ENCODE measurements at places on chromosomes 4 and X.

- peak; percentile 61 for DNase-seq
Measured at GRCh38 chr4:1494416-1495315, 88.4 kb upstream of the NKX1-1 start.

DNA sequence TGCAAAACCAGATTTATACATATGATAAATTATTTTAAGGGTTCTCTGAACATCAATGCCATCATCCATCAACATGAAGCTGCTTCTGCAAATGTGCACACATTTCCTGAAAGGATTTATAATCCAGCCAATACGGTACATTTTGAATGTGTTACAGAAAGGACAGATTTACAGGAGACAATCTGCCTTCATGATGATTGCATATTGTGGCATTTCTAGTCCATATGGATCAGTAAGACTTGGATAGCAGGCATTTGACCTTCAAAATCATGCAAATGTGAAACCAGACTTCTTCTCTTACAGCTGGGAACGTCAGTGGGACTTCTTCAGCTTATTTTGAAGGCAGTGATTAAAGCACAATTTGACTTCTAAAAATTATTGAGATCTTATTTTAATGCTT lies 217.3 kb upstream of the GK2 start:
- DNase-seq: no peak

GRCh38 chr4:123340381-123340701 lies 56.3 kb upstream of the SPRY1 start:
- no peak for DNase-seq

- DNase-seq: no peak
Measured at GRCh38 chr4:537436-538264, 38.4 kb downstream of the TMEM271 start.

GRCh38 chrX:65677954-65678469 lies 10.6 kb downstream of the MSN start:
- DNase-seq: no peak

- DNase-seq: no peak
Measured at GRCh38 chrX:6505960-6506359, 29.0 kb downstream of the VCX3A start.

GRCh38 chr4:22573641-22574040 lies 57.8 kb upstream of the ADGRA3 start:
- DNase-seq: no peak

GRCh38 chrX:41822892-41823291 lies 98.9 kb downstream of the GPR82 start:
- no peak for DNase-seq

GRCh38 chrX:20267931-20268701 lies 1.4 kb upstream of the RPS6KA3 start:
- peak; percentile 80 for DNase-seq

GRCh38 chr4:82555276-82555675 lies 6.5 kb downstream of the TMEM150C start:
- no peak for DNase-seq

DNA sequence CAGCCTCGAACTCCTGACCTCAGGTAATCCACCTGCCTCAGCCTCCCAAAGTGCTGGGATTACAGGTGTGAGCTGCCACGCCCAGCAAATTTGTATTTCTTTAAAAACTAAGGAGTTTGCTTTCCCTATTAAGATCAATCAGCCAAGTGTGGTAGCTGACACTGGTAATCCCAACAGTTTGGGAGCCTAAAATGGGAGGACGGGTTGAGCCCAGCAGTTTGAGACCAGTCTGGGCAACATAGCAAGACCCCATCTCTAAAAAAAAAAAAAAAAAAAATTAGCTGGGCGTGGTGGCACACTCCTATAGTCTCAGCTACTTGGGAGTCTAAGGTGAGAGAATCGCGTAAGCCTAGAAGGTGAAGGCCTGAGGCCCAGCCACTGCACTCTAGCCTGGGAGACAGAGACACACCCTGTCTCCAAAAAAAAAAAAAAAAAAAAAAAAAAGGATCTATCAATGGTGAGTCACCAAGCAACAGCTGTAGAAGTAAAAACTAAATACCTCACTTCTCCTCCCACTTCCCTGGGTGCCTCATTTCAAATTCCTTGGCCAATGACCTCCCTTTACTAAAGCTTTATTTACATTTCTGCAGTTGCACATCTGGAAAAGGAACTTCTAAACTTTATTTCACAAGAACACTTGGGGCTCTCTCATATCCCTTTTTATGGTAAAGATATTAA lies 54.5 kb downstream of the LDB2 start:
- DNase-seq: no peak

GRCh38 chr4:6517171-6517570 lies 44.8 kb upstream of the PPP2R2C start:
- no peak for DNase-seq

GRCh38 chr4:74794382-74795010 lies at the start of gene BTC:
BTC (minus strand) TSS chr4:74794523; CDS start chr4:74794325, 198 bp downstream.
- peak; percentile 21 for DNase-seq

DNA sequence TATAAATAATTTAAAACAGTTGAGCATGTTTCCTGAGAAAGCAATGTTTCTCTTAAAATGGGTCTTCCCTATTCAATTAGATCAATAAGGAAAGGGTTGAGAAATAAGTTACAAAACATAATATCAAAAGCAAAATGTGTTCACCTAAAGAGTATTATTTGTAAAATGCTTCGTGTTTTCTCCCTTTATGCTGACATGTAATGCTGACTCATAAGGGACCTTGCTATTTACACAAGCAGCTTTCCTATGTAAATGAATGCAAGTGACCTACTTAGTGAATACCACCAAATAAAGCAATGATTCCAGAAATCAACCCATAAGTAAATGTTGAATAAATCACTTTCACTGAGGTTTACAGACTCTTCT lies 91.5 kb downstream of the ELOVL6 start:
- no peak for DNase-seq
